Amniotic epithelial cell (primary cell): ENCODE measurements at places on chromosomes 7 and 10.
A peak's percentile ranks its signal among the peaks of the same experiment; 100 is the strongest.

GRCh38 chr10:59374916-59375315 lies 12.6 kb upstream of the FAM13C start:
- no peak for DNase-seq

GRCh38 chr7:121046009-121046408 lies 57.5 kb downstream of the CPED1 start:
- no peak for DNase-seq

- no peak for DNase-seq
Observed at GRCh38 chr10:4212111-4212630, 427.2 kb upstream of the KLF6 start.

GRCh38 chr7:74454021-74454924 lies 567 bp downstream of the GTF2IRD1 start:
- peak; percentile 28 for DNase-seq

DNA sequence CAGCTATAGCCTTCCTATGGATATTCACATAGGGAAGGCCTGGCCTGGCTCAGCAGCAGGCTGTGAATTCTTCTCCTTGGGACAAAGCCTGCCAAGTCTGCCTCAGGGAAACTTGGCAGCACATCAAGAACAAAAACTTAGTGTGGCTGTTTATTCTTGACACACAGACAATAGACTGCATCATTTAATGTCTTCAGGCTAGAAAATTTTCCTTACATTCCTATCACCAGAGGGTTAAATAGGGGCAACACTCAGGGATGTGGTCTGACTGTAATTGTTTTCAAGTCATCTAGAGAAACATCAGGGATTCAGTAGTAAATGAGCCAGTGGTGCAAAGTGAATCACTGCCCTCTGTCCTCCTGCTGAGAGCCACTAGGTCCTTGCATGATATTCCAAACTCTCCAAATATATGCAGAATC lies 137.3 kb downstream of the SEMA3C start:
- DNase-seq, result peak; percentile 86

- no peak for DNase-seq
Observed at GRCh38 chr10:77037735-77038403, 599.7 kb downstream of the KCNMA1 start.
